Stimulated activated CD4-positive, alpha-beta T cell treated with anti-CD3 and anti-CD28 coated beads, Interleukin-1b, Interleukin-23, amount 100 ng/mL, for 1 hour (primary cell): ENCODE measurements at places on chromosomes 16 and 17.

- DNase-seq, result no peak
Measured at GRCh38 chr16:30924913-30925631, 1.7 kb downstream of the FBXL19 start.

- DNase-seq, result no peak
Measured at GRCh38 chr16:52535076-52535475, 11.9 kb downstream of the TOX3 start.

- no peak for DNase-seq
Measured at GRCh38 chr16:12356632-12357340, 380.3 kb downstream of the SNX29 start.

DNA sequence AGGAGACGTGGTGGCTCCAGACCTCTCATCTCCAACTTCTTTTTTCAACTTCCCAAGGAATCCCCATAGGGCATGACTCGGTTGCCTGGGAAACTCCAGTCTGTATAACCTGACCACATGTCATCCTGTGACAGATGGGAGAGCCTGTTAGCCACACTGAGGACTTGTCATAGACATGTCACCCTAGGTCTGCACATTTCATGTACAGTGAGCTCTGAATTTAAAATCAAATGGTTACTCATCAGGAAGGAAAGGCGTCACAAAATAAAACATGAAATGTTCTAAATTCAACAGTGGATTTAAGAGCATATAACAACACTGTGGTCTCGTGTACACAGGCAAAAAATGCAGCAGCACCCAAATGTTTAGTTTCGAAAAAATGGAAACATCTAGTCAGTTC, 22.2 kb upstream of the ADAMTS18 start:
- no peak for DNase-seq

DNA sequence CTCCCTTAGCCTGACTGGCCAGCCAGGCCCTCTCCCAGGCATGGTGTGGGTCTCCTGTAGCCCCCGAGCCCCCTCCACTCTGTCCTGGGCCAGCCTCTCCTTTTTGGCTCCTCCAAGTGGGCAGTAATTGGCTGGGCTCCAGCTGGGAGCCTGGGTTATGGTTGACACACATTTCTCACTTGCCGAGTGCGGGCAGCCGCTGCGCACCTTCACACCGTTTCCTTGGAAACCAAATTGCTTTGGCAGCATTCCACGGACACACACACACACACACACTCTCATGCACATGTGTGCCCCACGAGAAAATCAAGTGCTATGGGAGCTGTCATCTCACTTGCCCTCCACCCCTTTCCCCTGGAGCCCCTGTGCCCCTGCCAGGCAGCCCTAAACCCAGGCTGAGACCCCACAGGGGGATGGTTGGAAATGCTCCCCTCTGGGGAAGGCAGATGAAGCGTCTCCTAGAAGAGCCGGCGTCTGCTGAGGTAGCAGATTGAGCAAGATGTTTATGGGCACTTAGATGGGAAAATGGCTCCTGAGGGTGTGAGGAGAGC, 402.7 kb upstream of the TNRC6C start:
- DNase-seq, result no peak

DNA sequence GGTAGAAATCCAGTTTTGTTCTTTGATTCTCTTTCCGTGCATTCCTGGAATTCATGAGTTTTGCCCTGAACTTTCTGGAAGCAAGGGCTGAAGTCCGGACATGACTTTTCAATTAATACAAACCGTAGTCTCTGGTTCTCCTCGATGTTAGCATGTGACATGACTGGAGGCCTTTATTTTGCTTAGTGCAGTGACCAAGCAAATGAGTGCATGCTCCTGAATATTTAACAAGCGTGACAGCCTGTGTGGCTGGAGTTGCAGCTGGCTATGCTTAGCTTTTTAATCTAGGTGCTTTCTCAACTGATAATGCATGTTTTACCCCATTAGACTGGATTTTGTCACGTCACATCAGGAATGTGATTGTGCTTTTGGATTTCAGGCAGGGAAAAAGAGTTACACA, 302.1 kb downstream of the MAP2K6 start:
- DNase-seq, result no peak
